ENCODE measurements at places on chromosomes 4 and X.
A peak's percentile ranks its signal among the peaks of the same experiment; 100 is the strongest.

- DNase-seq: peak; percentile 89
Measured at GRCh38 chr4:78645853-78646757, 94.5 kb downstream of the ANXA3 start.

GRCh38 chr4:73608689-73609594 is 11.3 kb downstream of the RASSF6 start:
- DNase-seq: peak; percentile 45

GRCh38 chrX:123185721-123186120 is 1.6 kb downstream of the GRIA3 start:
- DNase-seq: no peak

DNA sequence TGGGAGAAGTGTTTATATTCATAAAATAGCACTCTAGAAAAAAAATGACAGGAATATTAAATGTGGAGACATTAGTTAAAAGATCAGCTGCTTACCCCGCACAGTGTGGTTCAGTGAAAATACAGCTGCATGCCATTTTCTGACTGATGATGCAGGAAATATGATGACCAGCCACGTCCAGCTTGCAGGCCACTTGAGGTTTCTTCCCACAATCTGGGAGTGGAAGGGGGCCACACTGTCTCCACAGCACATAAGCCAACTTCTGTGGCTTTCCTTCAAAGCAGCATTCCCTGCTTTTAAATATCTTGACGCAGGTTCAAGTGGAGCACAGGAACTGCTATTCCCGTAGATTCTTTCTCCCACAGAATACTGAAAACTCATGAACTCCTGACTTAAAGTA is 173.4 kb upstream of the GALNT7 start:
- DNase-seq: no peak

- no peak for DNase-seq
Measured at GRCh38 chrX:150421816-150422215, 58.7 kb downstream of the MAMLD1 start.

GRCh38 chr4:41977709-41978108 is 3.8 kb upstream of the DCAF4L1 start:
- peak; percentile 60 for DNase-seq

- peak; percentile 72 for DNase-seq
Measured at GRCh38 chr4:3041192-3042142, 32.9 kb downstream of the HTT-AS start.

DNA sequence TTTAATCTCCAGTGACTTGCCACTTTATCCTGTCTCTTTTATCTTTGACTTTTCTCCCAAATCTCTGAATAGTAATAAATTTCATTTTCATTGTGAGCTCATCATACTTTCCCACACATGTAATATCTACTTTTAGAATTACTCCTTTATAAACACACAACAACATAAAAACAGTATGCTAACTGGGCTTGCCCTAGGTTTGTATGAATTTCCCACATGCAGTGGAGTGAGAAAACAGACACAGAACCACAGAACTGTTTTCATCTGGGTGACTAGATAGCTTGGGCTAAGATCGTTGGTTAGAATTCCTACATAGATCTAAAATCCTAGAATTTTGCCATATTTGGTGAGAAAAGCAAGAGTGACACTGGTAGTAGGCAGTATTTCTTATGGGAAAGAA is 409.5 kb downstream of the SPRY1 start:
- DNase-seq: no peak

DNA sequence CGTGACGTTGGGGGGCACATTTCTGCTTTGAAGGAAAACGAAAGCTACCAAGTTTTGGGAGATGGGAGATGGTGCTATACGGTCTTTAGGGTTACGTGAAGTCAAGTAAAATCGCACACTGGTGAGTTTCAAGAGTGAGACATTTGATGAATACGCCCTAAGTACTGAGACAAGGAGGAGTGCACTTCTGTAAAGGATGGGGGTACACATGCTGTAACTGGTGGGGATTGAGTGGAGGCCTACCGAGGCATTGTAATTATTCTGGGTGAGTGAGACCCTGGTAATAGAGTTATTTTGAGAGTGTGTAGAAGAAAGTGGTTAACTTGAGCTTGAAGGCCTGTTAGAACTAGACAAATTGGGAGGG is 536 bp downstream of the SH3BGRL start:
- no peak for DNase-seq

- DNase-seq: no peak
Measured at GRCh38 chr4:120873554-120873953, 49.0 kb downstream of the PRDM5 start.

All from EL (cell line).